SJCRH30 (cell line): ENCODE measurements at places on chromosomes 12 and 14. TPM values are rescaled to one million over a fixed set of nuclear protein-coding genes. Genes with fewer than 3 reads are reported as not detected.

GRCh38 chr12:43835264-43835655 lies 621 bp upstream of the TMEM117 start:
- H3K4me3 ChIP-seq = peak overlapping the region; percentile 75
- H3K27ac ChIP-seq = no peak overlapping the region; the same call in 1 of the 2 replicates
- DNase-seq = no peak
- H3K4me1 ChIP-seq = no peaks in the 10 kb centered on the region

The KNTC1 gene
- 63.3 and 75.4 TPM in 2 replicates for total RNA-seq

The IRAK3 gene
- 49.8 and 57.3 TPM in 2 replicates for total RNA-seq

The DENND5B gene
- total RNA-seq = 20.8 and 22.4 TPM in 2 replicates

GRCh38 chr14:85187521-85187920 lies 342.4 kb upstream of the FLRT2 start:
- no peak for DNase-seq
- no peak overlapping the region for H3K4me3 ChIP-seq
- H3K27me3 ChIP-seq = no peaks in the 10 kb centered on the region
- no peak overlapping the region for H3K27ac ChIP-seq

- DNase-seq = no peak
- H3K4me3 ChIP-seq = no peak overlapping the region
- H3K27ac ChIP-seq = no peak overlapping the region
- H3K4me1 ChIP-seq = peaks cover 7% of the 10 kb centered on the region
These were observed 66.6 kb downstream of the BTG1 start for GRCh38 chr12:92079054-92079385.

The INHBE gene
- 17.0 and 32.9 TPM in 2 replicates for total RNA-seq

- no peaks in the 10 kb centered on the region for H3K4me1 ChIP-seq
- DNase-seq = no peak
- H3K27me3 ChIP-seq = no peaks in the 10 kb centered on the region
- no peak overlapping the region for H3K4me3 ChIP-seq
These were observed 137.3 kb downstream of the NAV3 start for GRCh38 chr12:77968021-77968420.

- H3K27me3 ChIP-seq = no peaks in the 10 kb centered on the region
- no peak overlapping the region for H3K27ac ChIP-seq
- H3K4me1 ChIP-seq = no peaks in the 10 kb centered on the region
- DNase-seq = no peak
These were observed 9.5 kb downstream of the RNASE11 start for GRCh38 chr14:20578325-20578724.

DNA sequence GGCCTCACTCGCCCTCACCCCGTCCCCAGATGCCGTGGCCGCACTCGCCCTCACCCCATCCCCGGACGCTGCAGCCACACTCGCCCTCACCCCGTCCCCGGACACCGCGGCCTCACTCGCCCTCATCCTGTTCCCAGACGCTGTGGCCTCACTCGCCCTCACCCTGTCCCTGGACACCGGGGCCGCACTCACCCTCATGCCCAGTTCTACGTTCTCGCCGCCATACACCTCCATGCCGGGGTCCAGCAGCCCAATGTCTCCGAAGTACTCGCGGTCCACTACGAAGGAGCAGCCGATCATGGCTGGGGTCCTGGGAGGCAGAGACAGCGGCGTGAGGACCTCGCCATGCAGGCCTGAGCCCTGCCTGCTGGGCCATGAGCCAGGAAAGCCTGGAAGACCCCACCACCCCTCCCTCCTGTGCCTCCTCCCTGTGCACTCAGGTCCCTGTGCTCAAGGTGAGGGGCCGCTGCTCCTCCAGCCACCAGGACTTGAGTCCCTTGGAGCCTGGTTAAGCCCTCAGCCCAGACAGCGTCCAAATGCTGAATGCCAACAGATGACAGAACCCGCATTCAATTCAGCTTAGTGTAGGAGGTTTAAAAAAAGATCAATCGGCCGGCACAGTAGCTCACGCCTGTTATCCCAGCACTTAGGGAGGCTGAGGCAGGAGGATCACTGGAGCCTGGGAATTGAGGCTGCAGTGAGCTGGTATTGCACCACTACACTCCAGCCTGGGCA lies 81.5 kb downstream of the GALNT9 start:
- H3K4me1 ChIP-seq = no peaks in the 10 kb centered on the region
- no peaks in the 10 kb centered on the region for H3K36me3 ChIP-seq
- H3K4me3 ChIP-seq = no peak overlapping the region
- DNase-seq = no peak

- peak; percentile 45 for DNase-seq
- peak overlapping the region; percentile 51 for H3K27ac ChIP-seq
- H3K27me3 ChIP-seq = no peaks in the 10 kb centered on the region
- H3K4me3 ChIP-seq = no peak overlapping the region
- no peaks in the 10 kb centered on the region for H3K36me3 ChIP-seq
- peaks cover 52% of the 10 kb centered on the region for H3K4me1 ChIP-seq
These were observed 185.6 kb downstream of the ZFP36L1 start for GRCh38 chr14:68607081-68607866.

GRCh38 chr12:101969-102878 lies 35.7 kb downstream of the IQSEC3 start:
- H3K36me3 ChIP-seq = no peaks in the 10 kb centered on the region
- no peak overlapping the region for H3K4me3 ChIP-seq
- no peaks in the 10 kb centered on the region for H3K27me3 ChIP-seq
- no peak for DNase-seq

The RILPL2 gene
- total RNA-seq = 1.8 and 2.2 TPM in 2 replicates

DNA sequence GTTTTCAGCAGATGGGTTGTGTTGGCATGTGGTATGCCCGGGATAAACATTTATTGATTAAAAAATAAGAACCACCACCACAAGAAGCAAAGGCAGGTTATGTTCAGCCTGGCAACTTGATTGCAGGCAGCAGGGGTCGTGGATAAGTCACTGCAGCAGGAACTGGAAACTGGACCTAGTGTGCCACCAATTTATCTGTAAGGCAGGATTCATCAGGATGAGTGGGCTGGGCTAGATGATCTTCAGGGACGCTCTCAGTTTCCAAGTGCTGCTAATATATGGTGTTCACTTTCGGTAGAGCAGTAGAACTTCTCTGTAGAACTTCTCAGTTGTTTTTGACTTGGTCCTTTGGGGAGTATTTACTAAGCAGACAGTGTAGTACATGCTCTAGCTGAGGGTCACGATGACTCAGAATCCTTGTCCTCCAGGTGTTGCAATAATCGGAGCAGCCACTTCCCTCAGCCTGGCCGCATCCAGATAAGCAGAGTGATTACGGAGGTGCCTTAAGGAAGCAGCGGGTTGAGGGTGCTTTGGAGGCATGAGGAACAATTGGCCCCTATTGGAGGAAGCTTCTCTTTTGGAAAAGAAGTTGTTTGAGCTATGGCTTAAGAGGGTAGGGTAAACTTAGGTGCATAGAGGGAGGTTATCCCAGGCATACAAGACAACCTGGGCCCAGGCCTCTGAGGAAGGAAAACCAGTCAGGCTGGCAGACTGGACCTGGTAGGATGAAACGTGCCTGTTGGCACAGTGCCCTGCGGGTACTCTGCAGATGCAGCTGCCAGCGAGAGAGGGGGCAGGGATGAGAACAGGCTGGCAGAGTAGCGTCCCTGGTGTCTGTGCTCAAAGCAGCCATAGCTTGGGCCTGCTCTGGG lies 104.0 kb downstream of the GPR135 start:
- H3K36me3 ChIP-seq = peaks cover 7% of the 10 kb centered on the region; the same call in 1 of the 2 replicates
- no peak for DNase-seq
- H3K4me3 ChIP-seq = no peak overlapping the region
- H3K27me3 ChIP-seq = no peaks in the 10 kb centered on the region

GRCh38 chr14:75589931-75590330 lies 11.5 kb downstream of the FLVCR2 start:
- no peaks in the 10 kb centered on the region for H3K27me3 ChIP-seq
- no peak for DNase-seq
- no peak overlapping the region for H3K27ac ChIP-seq
- no peaks in the 10 kb centered on the region for H3K36me3 ChIP-seq

The DRAM1 gene
- total RNA-seq = 0.08 and 0.12 TPM in 2 replicates

DNA sequence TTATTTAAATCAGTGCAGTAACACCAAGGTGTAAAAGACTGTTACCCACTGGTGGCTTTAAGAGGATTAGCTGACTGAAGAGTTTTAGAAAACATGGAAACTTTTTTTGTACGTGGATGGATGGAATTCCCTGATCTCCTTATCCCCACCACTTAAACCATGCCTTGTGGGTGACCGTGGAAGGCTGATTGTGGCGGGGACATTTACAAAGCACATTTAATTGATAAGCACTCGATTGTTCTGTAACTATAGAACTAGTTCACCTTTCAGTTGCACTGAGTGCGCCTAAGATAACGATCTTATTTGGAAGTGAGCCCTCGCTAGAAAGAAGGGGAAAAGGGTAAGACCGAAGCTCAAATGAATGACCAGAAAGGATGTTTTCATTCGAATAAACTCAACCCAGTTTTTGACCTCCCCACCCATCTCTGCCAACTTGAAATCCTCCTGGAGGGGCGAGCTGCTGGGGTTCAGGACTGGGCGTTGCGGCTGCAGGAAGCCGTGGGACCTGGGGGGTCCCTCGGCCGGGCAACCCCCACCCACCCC lies 688 bp upstream of the RASSF3 start:
- H3K36me3 ChIP-seq = no peaks in the 10 kb centered on the region
- H3K4me3 ChIP-seq = peak overlapping the region; percentile 95
- H3K27ac ChIP-seq = peak overlapping the region; percentile 81
- H3K4me1 ChIP-seq = no peaks in the 10 kb centered on the region
- H3K27me3 ChIP-seq = no peaks in the 10 kb centered on the region
- DNase-seq = peak; percentile 29

- no peak overlapping the region for H3K4me3 ChIP-seq
- peak; percentile 52 for DNase-seq
- no peak overlapping the region for H3K27ac ChIP-seq
- H3K36me3 ChIP-seq = no peaks in the 10 kb centered on the region
These were observed 61.1 kb downstream of the PITPNM2 start for GRCh38 chr12:123089631-123090353.

The ABCD4 gene
- 26.3 and 30.6 TPM in 2 replicates for total RNA-seq

DNA sequence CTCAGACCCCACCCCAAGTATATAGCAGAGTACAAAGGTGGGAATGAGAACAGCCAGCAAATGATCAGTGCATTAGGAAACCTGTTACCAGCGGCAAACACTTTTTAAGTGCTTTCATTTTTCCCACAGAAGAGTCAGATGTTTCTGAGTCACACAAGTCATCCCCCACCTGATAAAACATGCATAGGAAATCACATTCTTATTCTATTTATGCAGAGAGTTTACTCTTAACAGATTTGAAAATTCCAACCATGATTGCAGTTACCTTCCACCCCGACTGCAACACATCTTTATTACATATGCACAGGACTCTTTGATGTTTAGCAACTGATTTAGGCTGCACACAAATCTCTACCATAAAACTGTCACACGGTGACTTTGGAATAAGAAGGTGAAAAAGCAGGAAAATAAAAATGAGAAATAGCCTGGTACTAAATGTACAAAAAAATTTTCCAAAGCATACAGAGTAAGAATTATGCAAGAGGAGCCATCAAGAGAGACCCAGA lies 236.4 kb downstream of the PAWR start:
- DNase-seq = no peak
- no peaks in the 10 kb centered on the region for H3K36me3 ChIP-seq
- no peaks in the 10 kb centered on the region for H3K4me1 ChIP-seq

The NTF3 gene
- total RNA-seq = 15.5 and 16.9 TPM in 2 replicates

The ARHGEF25 gene
- total RNA-seq = 234 and 262 TPM in 2 replicates

GRCh38 chr14:34548472-34548981 lies 9.0 kb upstream of the EAPP start:
- no peaks in the 10 kb centered on the region for H3K36me3 ChIP-seq
- H3K4me3 ChIP-seq = no peak overlapping the region
- H3K4me1 ChIP-seq = peaks cover 3% of the 10 kb centered on the region; the same call in 1 of the 2 replicates
- H3K27ac ChIP-seq = no peak overlapping the region
- no peak for DNase-seq
- H3K27me3 ChIP-seq = no peaks in the 10 kb centered on the region
